Stimulated activated naive CD4-positive, alpha-beta T cell treated with Interleukin-2 at 50 U/mL for 16 hours (primary cell): ENCODE measurements at places on chromosomes 5 and 9.

GRCh38 chr5:168039566-168040248 is 251.7 kb upstream of the WWC1 start:
- no peak for DNase-seq

- no peak for DNase-seq
Observed at GRCh38 chr9:96453625-96454024, 3.7 kb downstream of the HABP4 start.

GRCh38 chr5:38600329-38601045 is 44.0 kb upstream of the LIFR start:
- no peak for DNase-seq

- no peak for DNase-seq
Observed at GRCh38 chr5:78639791-78640190, 8.8 kb downstream of the LHFPL2 start.

DNA sequence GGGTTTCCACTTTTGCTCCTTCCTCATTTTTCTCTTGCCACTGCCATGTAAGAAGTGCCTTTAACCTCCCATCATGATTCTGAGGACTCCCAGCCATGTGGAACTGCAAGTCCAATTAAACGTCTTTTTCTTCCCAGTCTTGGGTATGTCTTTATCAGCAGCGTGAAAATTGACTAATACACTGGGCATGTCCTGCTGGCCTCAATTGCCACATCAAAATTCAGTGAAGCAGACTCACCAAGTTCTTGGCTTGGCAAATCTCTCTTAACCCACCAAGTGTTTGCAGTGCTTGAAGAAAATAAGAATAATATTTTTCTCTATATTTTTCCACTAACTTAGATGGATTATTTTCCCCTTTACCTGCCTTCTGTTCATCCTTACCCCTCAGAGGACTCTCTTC is 212.0 kb downstream of the BRINP1 start:
- no peak for DNase-seq

- no peak for DNase-seq
Observed at GRCh38 chr9:129552064-129552463, 68.8 kb downstream of the C9orf50 start.

DNA sequence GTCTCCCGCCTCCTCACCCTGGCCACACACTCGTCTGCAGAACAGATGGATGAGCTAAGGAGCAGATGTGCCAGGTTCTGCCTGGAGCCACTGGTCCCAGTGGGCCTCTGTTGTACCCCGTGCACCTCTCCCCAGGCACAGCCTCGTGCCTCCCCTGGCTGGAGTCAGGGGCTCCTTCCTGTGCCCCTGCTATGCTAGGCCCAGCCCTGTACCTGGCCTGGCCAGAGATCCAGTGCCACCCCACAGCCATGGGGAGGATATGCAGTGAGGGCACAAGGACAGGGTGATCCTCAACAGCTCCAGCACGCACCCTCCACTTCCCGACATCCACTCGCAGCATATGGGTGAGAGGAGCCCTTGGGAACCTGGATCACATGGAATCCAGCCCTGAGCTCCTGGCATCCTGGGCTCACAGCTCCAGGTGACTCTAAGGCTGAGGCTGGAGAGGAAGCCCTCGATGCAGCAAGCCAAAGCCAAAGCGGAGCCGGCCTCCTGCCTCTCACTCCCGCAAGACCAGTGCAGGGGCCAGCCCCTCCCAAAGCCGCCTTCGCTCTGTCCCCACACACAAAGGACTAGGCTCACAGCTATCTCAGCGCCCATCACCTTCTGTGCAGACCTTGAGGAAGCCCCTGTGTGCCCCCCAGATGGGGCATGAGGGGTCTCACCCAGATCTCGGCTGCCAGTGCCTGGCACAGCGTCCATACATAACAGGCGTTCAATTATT is 23.7 kb upstream of the ADAMTS2 start:
- DNase-seq = no peak

DNA sequence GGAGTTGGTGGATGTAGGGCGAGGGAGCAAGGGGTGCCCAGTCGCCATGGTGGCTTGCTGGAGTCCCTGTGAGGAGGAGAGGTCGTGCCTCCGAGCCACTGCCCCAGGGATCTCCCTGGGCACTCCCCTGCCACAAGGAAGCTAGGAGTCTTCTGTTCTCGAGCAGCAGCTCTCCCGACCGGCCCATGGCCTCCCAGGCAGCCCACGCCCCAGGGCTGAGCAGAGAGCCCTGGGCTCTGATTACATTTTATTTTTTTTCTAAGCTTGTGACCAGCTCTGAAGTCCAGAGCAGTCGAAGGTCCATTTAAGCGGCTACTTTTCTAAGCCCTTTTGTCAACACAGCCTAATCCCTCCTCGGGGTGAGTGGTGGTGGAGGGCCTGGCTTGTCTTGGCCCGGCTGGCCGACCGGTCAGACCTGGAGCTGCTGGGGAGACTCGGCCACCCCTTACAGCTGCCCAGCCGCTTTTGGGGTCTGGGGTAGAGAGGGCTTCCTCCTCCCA is 2.1 kb downstream of the RXRA start:
- no peak for DNase-seq

DNA sequence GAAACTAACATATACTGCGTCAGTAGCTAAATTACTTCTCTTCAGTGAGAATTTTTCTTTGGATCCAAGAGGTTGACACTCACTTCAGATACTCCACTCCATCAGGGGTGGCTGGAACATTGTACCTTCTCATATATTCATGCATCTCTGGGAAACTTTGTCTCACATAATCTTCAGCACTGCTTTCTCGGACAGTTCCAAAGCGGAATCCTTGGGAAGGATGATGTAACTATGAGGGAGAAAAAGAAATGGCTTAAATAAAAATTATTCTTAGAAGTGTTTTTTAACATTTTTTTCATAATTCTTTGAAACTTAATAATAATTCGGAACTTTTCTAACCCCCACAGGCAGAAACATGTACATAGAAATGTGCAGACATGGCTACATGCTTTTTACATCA is 33.4 kb upstream of the PPP3R2 start:
- no peak for DNase-seq

DNA sequence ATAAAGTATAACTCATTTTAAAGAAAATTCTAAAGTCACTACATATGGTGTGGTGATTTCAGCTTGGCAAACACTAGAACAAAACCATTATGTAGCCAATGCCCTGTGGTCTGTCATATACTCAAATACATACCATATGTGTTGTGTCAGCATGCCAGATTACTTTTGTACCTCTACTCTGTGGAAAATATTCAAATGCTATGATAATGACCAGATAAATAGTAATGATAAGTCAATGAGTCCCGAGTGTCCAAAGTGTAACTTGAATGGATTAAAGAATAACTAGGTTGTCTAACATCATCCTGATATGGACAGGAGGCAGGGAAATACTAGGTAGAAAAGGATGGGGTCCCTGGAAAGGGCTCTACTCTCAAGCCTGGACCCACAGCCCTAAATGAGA is 58.0 kb upstream of the IL6ST start:
- DNase-seq = no peak
